ENCODE measurements at places on chromosomes 6 and 20.

GRCh38 chr6:9428421-9429172 is 986.3 kb downstream of the TFAP2A start:
- DNase-seq, result peak; percentile 55

- DNase-seq, result no peak
These were observed 102.2 kb downstream of the DCDC2 start for GRCh38 chr6:24255676-24256075.

- no peak for DNase-seq
These were observed 179.7 kb upstream of the SCGN start for GRCh38 chr6:25472306-25472705.

GRCh38 chr6:118663993-118664985 is 12.9 kb upstream of the CEP85L start:
- no peak for DNase-seq

GRCh38 chr6:135286962-135287538 is 105.9 kb downstream of the MYB start:
- DNase-seq, result no peak

DNA sequence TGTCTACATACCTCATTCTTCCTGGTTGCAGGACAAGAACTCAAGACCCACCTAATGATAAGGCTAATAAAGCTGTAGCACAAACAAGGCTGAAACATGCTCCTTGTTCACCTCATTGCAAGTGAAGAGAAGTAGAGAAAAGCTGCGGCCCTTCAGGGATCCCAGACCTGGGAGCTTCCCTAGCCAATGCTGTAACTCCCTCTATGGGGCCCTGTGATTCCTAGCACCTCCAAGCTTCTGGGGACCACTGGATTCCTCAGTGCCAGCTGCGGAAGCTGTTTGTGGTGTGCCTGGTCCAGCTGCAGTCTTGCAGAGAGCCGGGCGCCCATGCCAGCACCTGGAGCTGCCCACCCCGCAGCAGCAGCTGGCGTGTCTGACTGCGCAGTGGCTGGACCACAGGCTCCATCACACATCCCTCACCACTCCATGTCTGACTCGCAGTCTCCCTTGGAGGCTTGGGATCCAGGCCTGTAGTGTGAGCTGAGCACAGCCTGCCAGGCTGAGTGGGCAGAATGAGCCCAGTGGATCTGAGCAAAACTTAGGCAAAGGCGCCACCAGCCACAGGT is 737.2 kb upstream of the GJE1 start:
- no peak for DNase-seq

- DNase-seq, result no peak
These were observed 458.4 kb downstream of the GRIK2 start for GRCh38 chr6:101851911-101852310.

DNA sequence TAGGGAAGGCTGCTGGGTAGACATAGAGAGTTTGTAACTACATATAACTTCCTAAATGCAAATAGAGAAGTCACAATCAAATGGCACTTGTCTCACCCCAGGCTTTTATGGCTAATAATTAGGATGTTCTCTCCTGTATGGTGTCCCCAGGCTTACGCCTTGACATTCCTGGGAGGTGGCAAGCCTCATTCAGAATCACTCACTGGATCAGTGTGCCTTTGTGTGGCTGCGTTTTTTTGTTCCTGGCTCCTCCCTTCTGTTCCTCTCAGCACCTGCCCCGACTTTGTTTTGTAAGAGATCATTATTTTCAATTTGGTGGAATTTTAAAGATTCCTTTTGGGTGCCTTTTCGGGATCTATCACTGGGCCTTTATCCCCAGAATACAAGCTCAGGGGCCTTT is 5.7 kb downstream of the LAMP5 start:
- DNase-seq, result no peak
